B cell (primary cell): ENCODE measurements at places on chromosomes 7 and 10.

DNA sequence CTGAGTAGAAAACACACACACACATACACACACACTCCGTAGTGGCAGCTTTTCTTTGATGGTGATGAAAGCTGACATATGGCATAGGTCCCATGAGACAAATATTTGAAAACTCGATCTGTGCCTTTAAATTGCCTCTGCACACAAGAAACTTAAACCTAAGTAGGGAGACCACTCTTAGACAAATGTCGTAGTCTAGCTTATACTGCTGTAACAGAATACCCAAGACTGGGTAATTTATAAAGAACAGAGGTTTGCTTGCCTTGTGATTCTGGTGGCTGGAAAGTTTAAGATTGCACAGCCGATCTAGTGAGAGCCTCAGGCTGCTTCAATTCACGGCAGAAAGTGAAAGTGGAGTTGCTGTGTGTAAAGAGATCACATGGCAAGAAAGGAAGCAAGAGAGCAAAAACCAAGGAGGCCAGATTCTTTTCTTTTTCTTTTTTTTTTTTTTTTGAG, 489.4 kb upstream of the SORCS1 start:
- peak; percentile 68 for DNase-seq

- DNase-seq, result no peak
These were observed 38.7 kb downstream of the SHH start for GRCh38 chr7:155773531-155773930.

GRCh38 chr10:76618641-76619040, 1019.0 kb downstream of the KCNMA1 start:
- no peak for DNase-seq

DNA sequence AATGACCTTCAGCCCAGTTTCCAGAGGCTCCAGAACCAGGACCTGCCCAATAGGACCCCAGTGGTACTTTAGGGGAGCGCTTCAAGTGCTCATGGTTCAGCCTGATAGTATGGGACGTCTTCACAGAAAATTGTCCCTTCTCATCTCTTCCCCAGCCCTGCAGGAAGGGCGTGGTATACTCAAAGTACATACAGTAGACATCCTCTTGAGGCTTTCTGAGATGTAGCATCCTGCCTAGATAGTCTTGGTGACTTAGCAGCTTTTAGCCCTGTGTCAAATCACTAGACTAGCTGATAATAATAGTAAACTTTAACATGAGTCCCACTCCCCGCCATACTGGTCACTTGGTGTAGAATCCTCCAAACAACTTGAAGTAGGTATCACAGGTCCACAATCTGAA, 193.2 kb downstream of the CYP26A1 start:
- no peak for DNase-seq

DNA sequence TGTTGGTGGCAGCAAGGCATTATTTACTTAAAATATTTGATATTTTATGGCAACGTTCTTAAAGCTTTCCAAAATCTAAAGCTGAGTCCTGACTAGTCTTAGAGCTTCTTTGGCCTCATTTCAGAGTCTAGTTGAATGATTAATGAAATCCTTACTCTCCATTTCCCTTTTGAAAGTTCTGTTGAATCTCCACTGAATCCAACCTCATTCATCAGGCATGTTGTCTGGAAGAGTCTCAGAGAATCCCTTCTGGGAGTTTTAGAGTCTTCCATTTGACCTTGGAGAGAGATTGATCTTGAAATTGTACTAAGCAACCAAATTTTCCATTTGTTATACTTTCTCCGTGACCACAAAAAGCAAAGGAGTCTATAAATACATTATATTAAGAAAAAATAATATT, 198.5 kb upstream of the TMEM196 start:
- DNase-seq, result no peak

DNA sequence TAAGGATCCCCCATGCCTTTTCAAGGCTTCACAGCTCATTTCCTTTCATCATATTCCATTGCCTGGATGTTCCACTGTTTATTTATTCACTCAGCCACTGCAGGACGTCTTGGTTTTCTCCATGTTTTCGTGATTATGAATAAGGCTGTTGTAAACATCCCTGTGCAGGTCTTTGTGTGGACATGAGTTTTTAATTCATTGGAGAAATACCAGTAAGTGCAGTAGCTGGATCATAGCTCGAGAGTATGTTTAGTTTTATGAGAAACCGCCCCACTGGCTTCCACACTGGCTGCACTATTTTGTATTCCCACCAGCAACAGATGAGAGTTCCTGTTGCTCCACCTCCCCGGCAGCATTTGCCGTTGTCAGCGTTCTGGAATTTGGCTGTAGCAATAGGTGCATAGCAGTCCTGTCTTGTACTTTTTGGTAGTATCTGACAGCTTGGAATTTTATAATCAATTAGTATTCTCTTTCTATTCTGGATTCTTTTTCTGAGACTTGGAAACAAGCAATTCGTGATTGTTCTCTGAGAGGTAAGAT, 269.9 kb upstream of the PITRM1 start:
- DNase-seq, result no peak

- DNase-seq, result no peak
These were observed 17.5 kb downstream of the KCNMA1 start for GRCh38 chr10:77619964-77620703.

DNA sequence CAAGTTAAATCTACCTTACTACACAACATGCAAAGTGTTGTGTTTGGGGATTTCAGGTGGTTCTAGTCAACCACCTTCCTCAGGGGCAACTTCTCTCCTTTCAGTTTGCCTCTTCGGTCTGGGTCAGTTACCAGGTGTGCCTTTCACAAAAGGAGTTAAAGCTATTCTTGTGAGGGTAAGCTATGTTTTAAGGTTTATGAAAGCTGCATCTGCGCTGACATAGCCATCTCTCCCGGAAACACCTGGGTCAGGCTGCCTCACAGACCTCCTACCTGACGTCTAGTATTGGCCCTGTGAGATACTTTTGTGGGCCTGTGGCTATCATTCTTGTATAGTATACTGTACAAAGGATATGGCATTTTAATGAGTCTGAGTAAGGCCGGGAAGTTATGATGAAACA, 67.7 kb upstream of the ITGA8 start:
- DNase-seq, result peak; percentile 4

- DNase-seq, result peak; percentile 9
These were observed 68.1 kb upstream of the CDK6 start for GRCh38 chr7:92904244-92905131.

DNA sequence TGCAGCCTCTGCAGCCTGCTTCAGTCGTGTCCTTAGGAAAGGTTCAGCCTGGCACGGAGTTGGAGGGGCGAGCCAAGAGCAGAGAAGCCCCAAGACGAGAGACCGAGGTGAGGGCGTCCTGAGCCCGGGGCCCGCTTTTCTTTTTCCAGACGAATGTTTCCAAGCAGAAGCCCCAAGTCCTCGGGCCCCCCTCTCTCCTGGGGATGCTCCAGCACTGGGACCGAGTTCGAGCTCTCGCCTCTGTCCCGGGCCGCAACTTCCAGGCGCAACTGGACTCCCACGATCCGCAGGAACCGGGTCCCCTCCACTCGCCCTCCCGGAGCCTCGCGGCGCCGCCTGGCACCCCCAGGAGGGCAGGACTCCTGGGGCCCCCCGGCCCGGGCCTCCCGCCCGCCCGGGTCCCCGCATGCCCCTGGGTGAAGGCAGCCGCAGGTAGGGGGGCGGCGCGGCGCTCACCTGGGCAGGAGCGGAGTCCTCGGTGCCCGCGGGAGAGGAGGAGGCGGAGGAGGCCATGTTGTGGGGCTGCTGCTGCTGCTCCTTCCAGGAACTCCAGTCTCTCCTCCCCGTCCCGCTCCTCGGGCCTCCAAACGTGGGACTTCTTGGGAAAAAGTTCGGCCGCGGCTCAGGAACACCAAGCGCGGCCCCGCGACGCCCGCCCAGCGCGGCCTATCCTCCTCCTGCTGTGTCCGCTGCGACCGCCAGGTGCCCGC, 45.3 kb upstream of the CDK1 start:
- peak; percentile 70 for DNase-seq

DNA sequence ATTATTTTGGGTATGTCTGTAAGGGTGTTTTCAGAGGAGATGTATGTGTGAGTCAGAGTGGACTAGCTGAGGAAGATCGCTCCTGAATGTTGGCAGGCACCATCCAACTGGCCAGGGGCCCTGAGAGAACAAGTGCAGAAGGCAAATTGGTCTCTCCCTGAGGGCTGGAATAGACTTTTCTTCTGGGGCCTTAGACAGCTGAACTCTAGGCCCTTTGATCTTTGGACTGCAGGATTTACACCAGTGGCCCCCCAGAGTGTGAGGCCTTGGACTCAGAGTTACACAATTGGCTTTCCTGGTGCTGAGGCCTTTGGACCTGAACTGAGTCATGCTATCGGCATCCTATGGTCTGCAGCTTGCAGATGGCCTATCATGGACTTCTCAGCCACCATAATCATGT, 217.2 kb downstream of the REEP3 start:
- no peak for DNase-seq

DNA sequence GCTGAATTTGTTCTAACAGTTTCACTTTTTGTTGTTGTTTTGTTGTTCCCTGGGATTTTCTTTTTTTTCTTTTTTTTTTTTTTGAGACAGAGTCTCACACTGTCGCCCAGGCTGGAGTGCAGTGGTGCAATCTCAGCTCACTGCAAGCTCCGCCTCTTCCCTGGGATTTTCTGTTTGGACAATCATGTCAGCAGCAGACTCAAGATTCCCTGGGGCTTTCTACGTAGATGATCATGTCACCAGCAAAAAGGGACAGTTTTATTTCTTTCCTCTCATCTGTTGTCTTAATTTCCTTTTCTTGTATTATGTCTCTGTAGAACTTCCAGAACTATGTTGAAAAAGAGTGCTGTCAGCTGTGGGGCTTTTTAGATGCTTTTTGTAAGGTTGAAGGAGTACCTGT, 241.4 kb downstream of the TNS3 start:
- no peak for DNase-seq

DNA sequence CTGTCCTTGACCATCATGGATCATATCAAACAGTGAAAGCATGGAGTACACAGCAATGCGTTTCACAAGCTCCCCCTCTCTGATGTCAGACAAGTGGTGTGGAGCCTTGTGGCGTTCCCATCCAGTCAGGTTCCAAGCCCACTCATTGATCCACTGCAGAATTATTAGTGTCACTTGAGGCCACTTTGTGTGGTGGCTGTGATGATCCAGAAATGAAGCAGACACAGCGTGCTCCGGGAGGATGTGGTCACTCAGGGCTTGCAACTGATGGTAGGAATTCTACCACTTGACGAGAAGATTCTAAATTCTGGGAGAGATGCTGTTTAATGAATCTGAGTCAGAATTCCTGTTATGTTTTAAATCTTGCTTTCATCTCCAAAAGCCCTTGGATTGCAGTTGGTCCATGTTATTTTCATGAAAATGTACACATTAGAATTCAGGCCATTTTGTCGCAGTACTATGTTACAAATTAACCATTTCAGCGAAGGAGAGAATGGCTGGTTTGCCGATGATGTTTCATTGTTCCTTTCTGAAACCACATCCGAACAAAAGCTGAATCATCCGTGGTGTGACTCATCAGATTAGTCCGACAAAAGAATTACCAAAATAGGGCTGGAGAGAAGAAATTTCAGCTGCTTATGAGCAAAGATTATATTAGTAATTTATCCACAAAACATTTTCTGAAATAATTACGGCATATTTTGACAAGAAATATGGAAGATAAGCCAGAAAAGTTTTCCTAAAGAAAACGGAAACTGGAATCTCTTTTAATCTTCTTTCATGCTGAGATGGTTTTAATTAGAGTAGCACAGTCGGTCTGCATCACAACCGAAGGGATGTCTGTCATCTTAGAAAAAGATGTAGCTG, 48.1 kb downstream of the INSYN2A start:
- no peak for DNase-seq

- DNase-seq, result no peak
These were observed 682.1 kb upstream of the NRP1 start for GRCh38 chr10:34016576-34016975.

DNA sequence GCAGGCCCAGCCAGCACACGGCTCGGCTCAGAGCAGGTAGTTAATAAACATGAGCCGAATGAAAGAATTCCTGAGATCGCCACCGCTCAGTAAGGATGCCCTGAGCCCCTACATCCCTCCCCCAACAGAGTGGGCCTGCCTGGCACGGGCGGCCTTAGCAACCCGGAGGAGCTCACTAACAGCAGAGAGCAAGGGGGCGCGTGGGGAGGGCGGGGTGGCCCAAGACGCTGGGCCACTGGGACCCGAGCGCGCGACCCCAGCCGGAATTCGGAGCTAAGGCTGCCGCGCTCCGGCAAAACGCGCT, 403 bp upstream of the ENO4 start:
- peak; percentile 50 for DNase-seq

- DNase-seq, result no peak
These were observed 2.0 kb downstream of the CYP3A7 start for GRCh38 chr7:99733003-99733402.

DNA sequence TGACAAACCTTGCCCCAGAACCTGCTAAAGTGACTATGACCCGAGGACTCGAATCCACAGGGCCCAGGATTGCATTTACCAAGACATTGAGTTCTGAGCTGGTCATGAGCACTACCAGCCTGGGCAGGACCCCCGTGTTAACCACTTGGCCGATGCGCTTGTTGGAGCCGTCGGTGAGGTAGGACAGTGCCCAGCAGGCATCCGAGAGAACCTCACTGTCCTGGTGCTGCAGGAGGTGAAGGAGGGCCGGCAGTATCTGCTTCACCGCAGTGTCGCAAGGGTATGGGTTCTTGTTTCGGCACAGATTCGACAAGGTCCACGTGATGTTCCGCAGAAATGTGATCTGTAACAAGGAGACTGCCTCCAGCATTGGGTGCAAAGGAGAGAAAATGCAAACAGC, 19.7 kb downstream of the KPNA7 start:
- no peak for DNase-seq

GRCh38 chr10:103560886-103561285, 67.4 kb downstream of the NEURL1 start:
- no peak for DNase-seq

DNA sequence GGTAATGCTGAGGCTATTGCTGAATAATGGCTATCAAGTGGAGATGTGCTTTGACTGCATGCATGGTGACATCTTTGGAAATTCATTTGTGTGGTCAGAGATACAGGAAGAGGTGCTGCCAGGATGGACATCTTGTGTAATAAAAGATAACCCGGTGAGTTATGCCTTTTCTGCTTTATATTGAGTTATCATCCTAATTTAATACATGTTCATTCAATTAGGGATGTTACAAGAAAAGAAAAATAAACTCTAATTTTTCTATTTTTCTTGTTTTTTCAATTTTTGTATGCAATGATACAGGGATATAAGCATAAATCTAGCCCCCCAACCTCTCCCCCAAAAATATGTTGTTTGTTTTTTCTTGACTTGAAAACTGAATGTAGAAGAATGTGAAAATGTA, 26.4 kb upstream of the LMOD2 start:
- DNase-seq, result no peak

DNA sequence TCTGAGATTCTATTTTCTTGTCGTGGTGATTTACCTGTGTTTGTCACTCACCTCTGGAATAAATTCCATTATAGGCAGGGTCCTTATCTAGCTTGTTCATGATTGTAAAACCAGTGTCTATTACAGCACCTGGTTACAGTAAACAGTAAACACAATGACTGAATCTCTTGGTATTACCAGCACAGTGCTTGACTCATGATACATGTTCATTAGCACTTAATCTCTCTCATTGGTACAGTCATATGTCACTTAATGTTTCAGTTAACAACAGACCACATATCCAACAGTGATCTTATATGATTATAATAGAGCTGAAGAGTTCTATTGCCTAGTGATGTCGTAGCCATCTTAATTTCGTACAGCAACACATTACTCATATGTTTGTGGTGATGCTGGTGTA, 1.6 kb upstream of the TASOR2 start:
- DNase-seq, result no peak

- DNase-seq, result no peak
These were observed 17.5 kb downstream of the MICALL2 start for GRCh38 chr7:1441615-1442354.

- no peak for DNase-seq
These were observed 32.8 kb upstream of the STRIP2 start for GRCh38 chr7:129401228-129401966.

GRCh38 chr7:95430864-95431263, 4.0 kb downstream of the PON2 start:
- DNase-seq, result no peak
